ENCODE measurements at places on chromosomes 4 and X.

DNA sequence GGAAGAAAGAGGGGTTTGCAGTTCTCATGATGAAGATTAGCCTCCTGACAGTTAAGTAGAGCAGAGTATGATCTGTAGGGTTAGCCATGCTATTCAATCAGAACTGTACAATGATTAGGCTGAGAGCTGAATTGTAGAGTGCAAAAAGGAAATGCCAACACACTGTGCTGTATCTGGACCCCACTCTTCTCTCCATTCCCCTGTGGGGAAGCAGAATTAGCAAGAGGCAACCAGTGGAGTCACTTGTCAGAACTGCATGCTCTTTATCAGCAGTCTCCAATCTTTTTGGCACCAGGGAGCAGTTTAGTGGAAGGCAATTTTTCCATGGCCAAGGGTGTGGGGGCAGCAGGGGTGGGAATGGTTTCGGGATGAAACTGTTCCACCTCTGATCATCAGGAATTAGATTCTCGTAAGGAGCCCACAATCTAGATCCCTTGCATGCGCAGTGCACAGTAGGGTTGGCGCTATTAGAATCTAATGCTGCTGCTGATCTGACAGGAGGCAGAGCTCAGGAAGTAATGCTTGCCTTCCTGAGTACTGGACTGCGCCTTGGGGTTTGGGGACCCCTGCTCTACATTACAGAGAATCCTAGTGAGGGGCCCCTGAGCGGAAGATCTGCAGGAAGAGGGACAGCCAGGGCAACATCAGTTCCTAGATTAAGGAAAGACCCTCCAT lies 19.4 kb downstream of the TBC1D9 start:
- no peak for DNase-seq

- no peak for DNase-seq
Measured at GRCh38 chrX:40471965-40472648, 108.7 kb upstream of the ATP6AP2 start.

DNA sequence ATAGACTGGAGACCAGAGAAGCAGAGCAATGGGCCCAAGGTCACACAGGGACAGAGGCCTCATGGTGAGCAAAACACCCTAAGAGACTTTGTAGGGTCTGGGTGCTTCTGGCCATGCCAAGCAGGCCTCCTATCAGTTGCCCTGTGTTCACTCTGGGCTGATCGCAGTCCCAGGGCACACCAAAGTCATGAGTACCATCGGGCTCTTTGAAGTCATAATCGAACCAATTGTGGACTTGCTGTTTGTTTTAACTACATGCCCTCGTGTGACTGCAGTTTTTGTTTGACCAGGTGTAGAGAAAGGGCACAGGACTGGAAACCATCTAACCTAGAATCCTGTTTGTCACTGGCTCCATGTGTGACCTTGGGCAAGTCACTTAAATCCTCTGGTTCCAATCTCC lies 172.5 kb upstream of the CPEB2 start:
- DNase-seq = no peak

GRCh38 chrX:84441143-84441542 lies 61.1 kb downstream of the HDX start:
- DNase-seq = no peak

DNA sequence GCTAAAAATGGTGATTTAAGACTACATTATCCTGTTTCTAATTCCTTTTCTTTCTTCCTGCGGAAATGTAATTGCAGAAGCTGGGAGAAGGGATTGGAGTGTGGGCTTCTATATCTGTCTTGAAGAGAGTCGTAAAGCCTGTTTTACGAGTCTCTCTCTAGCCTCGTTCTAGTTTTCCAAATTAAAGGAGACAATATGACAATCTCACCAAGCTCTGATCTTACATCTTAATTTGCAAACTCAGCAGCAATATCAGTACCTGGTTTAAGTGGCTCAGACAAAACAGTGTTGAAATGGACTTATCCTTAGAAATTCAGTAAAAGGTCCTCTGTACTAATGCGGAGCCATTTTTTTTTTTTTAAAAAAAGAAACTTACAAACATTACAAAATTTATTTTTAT lies 349.5 kb upstream of the HAND2 start:
- DNase-seq = no peak

- no peak for DNase-seq
Measured at GRCh38 chr4:152357206-152357605, 178.7 kb downstream of the FBXW7 start.

- DNase-seq = no peak
Measured at GRCh38 chrX:65874765-65875164, 165.1 kb downstream of the VSIG4 start.

DNA sequence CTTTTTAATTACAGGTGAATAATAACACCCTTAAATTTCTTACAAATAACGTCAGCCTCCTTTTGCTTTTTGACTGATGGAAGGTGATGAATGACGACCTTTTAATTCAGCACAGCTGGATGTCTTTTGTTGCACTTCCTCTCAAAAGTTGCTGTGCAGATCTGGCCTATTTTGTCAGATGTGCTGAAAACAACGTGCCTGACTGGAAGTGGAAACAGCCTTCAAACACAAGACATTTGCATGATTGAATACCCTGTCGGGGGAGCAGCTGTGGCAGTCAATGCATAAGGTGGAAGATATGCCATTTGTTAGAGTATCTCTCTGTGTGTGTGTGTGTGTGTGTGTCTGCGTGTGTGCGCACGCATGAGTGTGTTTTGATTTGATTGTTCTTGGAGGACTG lies 579.7 kb downstream of the SPRY1 start:
- DNase-seq = no peak

- DNase-seq = no peak
Measured at GRCh38 chrX:19814240-19814639, 73.2 kb downstream of the SH3KBP1 start.

DNA sequence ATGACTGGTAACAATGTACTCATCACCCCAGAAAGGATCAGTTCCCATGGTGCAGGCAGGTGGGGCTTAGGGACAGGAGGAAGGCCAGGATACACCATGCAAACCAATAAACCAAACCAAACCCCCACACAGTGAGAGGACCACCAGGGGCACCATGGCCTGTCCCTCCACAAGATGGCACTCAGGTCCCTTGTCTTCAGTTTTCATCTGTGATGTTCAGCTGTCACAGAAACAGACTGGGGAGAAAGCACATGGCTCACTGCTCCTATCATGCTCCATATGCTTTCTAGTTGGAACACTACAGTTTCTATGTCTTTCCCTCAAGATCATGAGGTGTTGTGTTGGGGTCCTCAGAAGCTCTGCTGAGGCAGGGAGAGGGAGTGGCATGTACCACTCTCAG lies 10.1 kb downstream of the HS3ST1 start:
- no peak for DNase-seq

GRCh38 chr4:15479089-15479912 lies 9.6 kb downstream of the CC2D2A start:
- no peak for DNase-seq

- DNase-seq = no peak
Measured at GRCh38 chr4:183716302-183716701, 57.2 kb downstream of the TRAPPC11 start.

GRCh38 chr4:76504613-76505465 lies 69.8 kb downstream of the SHROOM3 start:
- DNase-seq = no peak

DNA sequence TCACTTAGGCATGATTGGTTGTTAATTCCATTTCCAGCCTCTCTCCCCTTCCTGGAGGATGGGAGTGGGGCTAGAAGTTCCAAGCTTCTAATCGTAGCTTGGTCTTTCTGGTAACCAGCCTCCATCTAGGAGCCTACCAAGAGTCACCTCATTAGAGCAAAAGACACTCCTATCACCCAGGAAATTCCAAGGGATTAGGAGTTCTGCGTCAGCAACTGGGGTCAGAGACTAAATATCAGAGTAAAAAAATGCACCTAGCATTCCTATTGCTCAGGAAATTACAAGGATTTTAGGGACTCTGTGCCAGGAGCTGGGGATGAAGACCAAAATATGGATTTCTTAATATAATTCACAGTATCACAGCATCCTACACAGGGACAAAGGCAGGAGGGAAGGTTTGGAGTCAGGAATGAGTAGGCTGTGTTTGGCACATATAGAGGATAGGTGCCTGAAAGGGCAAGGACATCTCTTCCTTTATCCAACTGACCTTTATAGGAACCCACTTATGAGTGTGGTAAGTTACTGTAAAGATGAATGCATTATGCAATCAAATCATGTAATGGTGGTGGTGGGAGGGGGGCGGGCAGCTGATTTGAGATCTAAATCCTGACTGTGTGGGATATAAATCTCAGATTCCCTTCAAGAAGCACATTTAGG lies 30.5 kb upstream of the LIMCH1 start:
- DNase-seq = no peak
